ENCODE measurements at places on chromosomes 7 and 10.

DNA sequence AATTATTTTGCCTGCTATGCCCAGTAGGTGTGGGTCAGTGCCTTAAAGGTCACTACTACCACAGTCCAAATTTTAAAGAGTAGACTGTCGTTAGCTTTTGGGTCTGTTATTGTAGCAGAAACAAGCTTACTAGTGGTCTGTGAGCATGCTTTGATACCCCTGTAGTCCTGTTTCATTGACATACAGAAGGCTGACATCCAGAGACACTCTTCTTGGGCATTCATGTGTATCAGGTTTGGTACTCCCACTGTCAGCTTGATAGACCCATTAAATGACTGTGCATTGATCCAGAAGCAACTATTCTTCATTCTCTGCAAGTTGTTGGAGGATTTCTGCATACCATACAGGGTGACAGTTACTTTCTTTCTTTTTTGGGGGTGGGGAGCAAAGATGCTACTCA, 884.4 kb upstream of the CELF2 start:
- DNase-seq = no peak

DNA sequence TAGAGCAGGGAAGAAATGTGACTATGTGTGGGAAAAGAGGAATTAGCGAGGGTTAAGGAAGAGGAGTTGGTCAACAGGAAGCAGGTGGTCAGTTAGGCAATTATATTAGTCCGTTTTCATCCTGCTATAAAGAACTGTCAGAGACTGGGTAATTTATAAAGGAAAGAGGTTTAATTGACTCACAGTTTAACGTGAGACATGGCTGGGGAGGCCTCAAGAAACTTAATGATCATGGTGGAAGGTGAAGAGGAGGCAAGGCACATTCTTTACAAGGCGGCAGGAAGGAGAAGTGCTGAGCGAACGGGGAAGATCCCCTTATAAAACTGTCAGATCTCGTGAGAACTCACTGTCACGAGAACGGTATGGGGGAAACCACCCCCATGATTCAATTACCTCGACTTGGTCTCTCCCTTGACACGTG, 35.0 kb downstream of the RAMP3 start:
- peak; percentile 13 for DNase-seq

- DNase-seq = no peak
Measured at GRCh38 chr10:102452672-102453340, 1.5 kb upstream of the C10orf95 start.

DNA sequence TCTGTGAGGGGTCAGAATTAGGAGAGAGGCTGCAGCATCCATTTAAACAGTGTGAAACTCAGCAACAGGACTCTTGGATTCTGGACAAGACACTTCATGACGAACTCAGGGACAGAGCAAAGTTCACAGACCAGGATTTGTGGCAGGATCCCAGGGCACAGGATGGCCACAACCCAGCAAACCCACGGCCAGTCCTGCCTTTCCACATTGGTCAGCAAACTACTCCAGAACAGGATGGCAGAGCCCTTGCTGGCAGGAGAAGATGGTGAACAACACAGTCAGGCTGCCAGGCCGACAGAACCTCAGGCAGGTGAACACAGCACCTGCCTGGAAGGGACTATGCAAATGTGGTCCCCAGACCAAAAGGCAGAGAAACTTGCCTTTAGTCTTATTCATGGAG, 34.4 kb downstream of the VSTM4 start:
- peak; percentile 33 for DNase-seq

DNA sequence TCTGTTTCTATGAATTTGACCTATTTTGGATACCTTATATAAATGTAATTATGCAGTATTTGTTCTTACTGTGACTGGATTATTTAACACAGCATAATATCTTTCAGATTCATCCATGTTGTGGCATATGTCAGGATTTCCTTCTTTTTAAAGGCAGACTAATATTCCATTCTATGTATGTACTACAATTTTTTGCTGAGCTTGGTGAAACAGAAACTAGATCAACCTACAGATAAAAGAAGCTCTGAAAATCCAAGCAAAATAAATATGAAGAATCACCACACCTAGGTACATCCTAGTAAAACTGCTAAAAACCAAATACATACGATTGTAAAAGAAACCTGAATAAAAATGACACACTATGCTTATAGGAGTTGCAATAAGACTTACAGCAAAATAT, 300.5 kb downstream of the HTR7 start:
- DNase-seq = no peak

- peak; percentile 16 for DNase-seq
Measured at GRCh38 chr10:131464789-131465188, 153.3 kb upstream of the TCERG1L start.

GRCh38 chr7:15829691-15830090, 143.2 kb upstream of the MEOX2 start:
- no peak for DNase-seq

DNA sequence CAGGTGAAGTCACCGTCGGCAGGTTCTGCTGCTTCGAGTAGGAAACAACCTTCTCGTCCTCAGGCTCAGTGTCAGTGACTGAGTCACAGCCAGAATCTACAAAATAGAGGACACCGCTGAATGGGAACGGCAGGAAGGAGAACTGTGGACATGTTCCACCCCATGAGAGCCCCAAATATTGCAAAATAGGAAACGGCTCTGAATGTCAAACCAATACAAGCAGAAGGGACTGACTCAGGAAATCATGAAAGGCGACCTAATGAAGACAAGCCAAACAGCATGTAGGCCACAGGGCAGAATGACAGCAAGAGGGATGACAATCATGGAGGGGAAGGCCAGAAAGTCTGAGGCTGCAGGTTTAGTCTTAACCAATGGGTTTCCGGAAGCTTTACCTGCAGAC, 63.5 kb downstream of the PIK3AP1 start:
- no peak for DNase-seq

DNA sequence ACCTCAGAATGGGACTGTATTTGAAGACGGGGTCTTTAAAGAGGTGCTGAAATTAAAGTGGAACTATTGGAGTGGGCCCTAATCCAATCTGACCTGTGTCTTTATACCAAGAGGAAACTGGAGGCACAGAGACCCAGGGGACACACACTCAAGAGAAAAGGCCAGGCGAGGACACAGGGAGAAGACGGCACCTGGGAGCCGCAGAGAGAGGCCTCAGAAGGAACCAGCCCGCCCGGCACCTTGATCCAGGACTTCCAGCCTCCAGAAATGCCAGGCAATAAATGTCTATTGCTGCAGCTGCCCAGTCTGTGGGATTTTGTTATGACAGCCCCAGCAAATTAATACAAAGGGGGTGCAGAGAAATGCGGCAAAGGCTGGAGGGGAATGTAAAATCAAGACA, 10.5 kb downstream of the CARD11 start:
- no peak for DNase-seq

DNA sequence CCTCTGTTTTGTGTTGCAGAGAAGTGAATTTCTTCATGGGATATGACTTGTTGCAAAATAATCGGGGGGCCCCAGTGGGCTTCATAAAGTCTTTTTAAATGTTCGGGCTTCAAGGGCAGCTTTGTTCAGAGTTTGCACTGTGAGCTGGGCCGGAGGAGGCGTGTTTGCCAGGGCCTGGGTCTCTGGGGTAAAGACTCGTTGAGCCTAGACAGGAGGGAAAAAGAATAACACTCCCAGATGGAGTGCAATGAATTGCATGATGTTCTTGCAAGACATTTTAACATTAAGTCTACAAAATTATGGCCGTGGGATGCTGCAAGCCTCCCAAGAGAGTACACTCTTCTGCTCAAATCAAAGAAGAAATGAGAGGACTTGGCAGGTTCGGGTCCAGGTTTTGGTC, 23.6 kb downstream of the BMPER start:
- no peak for DNase-seq

DNA sequence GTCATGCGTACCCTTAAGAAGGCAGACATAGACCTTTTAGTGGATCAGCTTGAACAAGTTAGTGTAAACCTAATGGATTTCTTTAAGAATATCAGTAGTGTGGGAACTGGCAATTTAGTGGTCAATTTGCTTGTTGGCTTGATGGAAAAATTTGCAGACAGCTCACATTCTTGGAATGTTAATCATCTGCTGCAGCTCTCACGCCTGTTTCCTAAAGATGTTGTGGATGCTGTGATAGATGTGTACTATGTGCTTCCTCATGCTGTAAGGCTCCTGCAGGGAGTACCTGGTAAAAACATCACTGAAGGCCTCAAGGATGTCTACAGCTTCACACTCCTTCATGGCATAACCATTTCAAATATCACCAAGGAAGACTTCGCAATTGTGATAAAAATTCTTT, 103.4 kb downstream of the ABCA13 start:
- DNase-seq = no peak

GRCh38 chr10:124259139-124259825, 159.4 kb downstream of the OAT start:
- peak; percentile 72 for DNase-seq

GRCh38 chr10:112792487-112793201, 157.4 kb upstream of the TCF7L2 start:
- DNase-seq = no peak

DNA sequence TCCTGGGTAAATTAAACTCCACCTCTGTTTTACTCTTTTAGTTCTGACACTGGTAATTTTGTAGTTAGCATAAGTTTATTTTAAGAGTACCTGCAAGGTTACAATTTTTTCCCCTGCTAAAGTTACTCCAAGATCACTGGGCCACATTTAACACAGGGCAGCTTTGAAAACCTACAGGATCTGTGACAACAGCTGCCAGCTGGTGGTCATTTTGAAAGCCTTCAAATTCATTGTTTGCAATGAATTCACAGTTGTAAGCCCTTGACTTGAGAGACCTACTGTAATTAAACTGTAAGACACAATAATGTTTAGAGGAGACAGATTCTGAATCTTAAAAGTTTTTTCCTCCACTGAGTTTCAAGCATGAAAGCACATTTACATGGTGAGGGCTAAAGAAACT, 129.6 kb downstream of the CNOT4 start:
- no peak for DNase-seq

DNA sequence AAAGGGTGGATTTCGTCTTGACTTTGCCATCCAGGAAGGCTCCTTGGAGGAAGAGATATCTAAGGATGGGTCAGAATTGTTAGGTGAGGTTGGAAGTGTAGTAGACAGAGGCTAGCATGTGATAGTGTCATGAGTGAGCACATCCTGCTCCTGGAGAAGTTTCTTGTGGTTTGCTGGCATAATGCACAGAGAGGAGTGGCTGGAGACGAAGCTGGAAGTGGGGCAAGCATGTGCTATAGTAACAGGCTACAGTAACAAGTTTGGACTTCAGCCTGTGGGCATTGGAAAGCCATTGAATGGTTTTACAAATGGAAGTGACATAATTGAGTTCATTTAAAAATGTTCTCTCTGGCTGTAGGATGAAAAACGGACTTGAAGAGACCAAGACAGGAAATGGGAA, 175.6 kb upstream of the VWC2 start:
- no peak for DNase-seq

- DNase-seq = peak; percentile 90
Measured at GRCh38 chr10:74825371-74826141, 844 bp upstream of the KAT6B start.

GRCh38 chr10:98212196-98212595, 55.8 kb downstream of the LOXL4 start:
- DNase-seq = no peak

DNA sequence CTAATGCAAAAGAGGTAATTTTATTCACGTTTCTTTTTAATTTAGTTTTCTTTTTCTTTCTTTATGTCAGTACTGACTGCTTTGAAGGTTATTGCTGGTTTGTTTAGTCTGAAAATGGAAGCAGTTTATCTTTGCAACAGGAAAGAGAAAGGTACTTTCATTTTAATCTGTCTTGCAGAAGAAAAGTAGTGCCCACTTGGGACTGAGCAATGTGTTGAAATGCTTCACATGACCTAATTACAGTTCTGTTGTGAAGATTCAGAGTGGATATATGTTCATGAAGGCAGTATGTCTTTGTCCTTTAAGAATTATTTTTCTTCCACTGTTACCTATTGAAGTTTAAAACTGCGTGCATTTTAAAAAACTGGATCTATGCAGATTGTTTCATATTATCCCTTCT, 80.1 kb downstream of the ANKIB1 start:
- no peak for DNase-seq

DNA sequence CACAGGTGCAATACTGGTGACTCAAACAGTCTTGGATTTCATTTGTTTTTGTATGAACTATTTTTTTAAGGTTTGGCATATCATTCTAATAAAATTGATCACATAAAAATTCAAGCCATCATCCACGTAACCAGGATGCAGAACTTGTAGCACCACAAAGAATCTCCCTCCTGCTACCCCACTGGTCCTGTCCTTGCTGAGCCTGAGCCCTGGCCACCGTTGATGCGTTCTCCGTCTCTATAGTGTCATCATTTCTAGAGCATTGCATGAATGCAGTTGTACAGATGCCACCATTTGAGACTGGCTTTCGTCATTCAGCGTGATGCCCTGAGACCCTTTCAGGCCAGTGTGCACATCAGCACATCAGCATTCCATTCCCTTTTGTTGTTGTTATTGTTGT, 273.5 kb downstream of the TCERG1L start:
- DNase-seq = no peak

DNA sequence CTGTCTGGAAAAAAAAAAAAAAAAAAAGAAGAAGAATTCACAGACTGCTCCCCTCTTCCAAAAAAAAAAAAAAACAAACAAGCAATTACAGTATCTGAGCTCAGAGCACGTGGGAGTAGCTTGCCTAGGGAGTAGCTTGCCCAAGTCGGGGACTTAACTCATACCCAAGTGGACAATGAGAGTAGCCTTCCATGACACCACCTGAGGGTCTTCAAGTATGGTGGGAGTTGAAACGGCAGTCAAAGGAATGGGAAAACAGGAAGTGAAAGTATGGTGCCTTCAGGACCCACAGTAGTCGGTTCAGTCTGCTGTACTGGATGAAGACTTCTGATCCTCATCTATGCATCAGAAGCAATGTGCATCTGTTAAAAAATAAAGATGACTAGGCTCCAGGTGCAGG, 10.6 kb downstream of the VOPP1 start:
- no peak for DNase-seq

- peak; percentile 63 for DNase-seq
Measured at GRCh38 chr10:47050618-47051455, 139.6 kb downstream of the PTPN20 start.

- peak; percentile 85 for DNase-seq
Measured at GRCh38 chr7:137903382-137904169, 56.8 kb upstream of the DGKI start.

DNA sequence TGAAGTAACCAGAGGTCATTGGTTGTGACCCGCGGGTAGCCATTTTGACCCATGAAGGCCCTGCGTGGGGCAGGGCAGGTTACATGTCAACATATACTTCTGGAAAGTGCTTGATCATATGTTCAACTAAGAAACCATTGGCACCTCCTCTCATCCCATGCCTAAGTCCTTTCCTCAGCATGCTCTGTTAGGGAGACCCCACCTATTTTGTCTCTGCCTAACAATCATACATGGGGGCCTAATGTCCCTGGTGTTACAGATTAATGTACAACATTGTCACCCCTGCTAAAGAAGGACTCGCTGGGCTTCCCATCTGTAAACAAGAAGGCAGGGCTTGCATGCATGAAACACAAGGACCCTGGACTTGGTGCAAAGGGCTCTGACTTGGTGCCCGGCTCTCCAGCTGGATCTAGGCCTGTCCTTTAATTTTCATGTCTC, 133.7 kb upstream of the TNS3 start:
- DNase-seq = no peak

- no peak for DNase-seq
Measured at GRCh38 chr7:12765431-12766100, 78.1 kb downstream of the ARL4A start.

GRCh38 chr10:95397747-95398146, 106.9 kb upstream of the PDLIM1 start:
- DNase-seq = no peak
